ENCODE measurements at places on chromosomes 5 and 9.

GRCh38 chr9:92781899-92782298 is 17.3 kb upstream of the BICD2 start:
- no peak for DNase-seq

GRCh38 chr5:121762426-121762825 is 89.3 kb upstream of the FTMT start:
- DNase-seq = no peak

- DNase-seq = no peak
Observed at GRCh38 chr5:60417500-60418181, 282.3 kb downstream of the DEPDC1B start.

- DNase-seq = no peak
Observed at GRCh38 chr9:23779220-23779619, 46.8 kb downstream of the ELAVL2 start.

DNA sequence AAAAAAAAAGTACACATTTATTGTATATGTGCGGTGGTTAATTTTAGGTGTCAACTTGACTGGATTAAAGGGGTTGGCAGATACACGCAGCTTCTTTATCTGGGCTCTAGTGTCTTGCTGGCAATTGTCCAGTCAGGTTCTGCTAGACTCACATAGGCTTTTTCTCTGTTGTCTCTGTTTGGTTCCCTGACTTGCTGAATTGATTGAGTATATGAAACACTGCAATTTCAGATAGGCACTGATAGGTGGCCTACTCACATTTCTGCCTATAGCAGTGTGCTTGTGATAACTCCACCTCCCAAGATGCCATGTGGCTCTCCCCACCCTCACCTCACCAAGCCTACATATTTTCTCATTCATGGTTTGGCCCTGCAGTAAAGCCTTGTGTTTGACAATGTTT is 52.5 kb downstream of the AOPEP start:
- DNase-seq = no peak

GRCh38 chr5:10934783-10935355 is 173.8 kb upstream of the DAP start:
- DNase-seq = no peak

DNA sequence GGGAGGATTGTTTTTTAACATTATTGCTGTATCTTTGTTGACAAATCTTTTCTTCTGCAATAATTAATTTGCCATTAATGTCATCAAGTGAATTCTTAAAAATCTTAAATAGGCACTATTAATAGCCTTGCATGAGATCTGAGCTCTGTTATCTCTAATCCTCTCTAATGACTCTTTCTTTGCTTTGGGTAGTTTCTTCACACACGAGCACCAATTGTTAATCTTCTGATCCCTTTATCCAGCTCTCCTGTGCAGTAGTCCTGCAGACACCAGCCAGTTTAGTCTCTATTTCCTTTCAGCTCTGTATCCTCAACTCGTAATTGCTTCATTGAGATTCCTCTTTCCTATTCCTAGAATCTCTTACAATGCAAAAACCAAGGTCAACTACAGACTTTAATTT is 8.1 kb downstream of the SPINK14 start:
- no peak for DNase-seq

- no peak for DNase-seq
Observed at GRCh38 chr9:118029425-118029824, 325.2 kb downstream of the TLR4 start.

- DNase-seq = no peak
Observed at GRCh38 chr9:110008663-110009062, 199.3 kb downstream of the C9orf152 start.

DNA sequence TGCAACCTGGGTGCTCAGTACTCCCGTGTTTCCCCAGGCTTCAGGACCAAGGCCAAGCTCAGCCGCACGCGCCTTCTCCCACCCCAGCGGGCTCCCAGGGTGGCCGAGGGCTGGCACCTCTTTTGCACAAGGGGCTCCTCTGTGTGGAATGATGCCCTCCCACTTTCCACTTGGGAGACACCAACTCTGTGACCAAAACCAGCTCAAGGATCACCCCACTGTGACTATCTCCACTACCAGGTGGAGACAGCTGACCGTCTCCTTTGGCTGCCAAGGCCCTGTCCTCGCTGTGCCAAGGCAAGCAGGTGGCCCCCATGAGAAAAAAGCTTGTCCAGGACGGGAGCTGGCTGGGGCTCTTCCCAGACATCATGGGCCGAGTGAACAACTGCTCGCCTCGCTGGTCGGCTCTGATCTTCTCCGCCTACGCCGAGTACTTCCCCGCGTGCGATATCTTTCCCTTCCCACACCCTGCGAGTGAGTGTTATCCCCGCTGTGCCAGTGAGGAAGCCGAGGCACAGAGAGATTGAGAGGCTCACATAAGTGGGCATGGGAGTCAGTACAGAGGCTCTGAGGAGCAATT is 132.8 kb downstream of the ZNF354C start:
- no peak for DNase-seq

GRCh38 chr5:64207978-64208377 is 42.3 kb downstream of the RNF180 start:
- DNase-seq = no peak

DNA sequence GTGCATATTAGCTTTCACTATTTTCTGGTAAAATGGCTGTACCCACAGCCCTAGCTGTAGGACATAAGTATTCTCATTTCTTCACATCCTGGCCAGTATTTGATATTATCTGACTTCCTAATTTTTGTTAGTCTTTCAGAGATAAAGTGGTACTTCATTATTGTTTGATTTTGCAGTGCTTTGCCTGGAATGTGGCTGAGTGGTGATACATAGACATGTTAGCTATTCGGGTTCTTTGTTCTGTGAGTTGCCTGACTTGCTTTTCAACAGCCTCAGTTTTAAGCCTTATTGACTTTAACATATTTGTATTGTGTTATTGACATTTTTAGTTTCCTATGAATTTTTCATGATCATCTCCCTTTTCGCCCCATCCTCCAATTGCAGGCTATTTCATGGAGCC is 161.1 kb downstream of the GABBR2 start:
- DNase-seq = no peak

- DNase-seq = no peak
Observed at GRCh38 chr9:99433555-99433954, 211.5 kb downstream of the SEC61B start.

DNA sequence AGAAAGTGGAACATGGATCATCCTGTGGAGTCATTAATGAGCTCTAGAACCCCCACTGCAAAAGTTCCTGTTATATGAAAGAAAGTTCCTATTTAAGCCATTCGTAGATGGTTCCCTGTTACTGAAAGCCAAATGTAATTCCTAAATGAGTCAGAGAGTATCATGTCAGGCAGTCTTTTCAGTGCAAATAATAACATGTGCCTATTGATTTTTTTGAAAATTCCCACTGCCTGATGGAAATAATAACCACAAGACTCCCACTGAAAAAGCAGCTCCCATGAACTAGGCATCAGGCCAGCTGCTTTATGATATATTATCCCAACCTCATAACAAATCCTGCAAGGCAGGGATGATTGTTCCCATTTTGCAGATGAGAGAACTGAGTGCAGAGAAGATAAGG is 217.2 kb downstream of the DAB2IP start:
- DNase-seq = no peak

GRCh38 chr9:99054581-99054980 is 50.3 kb upstream of the TGFBR1 start:
- no peak for DNase-seq

DNA sequence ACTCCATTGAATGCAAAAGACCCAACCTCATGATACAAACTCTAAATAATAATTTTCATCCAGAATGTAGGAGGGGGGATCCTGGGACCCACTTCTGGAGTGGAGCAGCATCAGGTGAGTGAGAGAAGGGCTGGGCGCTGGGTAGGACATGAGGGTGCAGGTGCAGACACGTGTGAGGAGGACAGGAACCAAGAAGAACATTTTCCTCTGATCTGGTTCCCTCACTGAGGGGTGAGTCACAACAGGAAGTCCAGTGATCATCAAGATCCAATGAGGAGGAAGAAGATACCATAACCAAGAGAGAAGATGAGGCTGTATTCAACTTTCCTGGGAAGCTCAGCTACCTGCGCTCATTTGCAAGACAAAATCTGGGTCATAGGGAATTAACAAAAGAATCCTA is 57.4 kb downstream of the SFXN1 start:
- DNase-seq = no peak

- DNase-seq = no peak
Observed at GRCh38 chr9:94534901-94535300, 20.0 kb upstream of the PCAT7 start.

DNA sequence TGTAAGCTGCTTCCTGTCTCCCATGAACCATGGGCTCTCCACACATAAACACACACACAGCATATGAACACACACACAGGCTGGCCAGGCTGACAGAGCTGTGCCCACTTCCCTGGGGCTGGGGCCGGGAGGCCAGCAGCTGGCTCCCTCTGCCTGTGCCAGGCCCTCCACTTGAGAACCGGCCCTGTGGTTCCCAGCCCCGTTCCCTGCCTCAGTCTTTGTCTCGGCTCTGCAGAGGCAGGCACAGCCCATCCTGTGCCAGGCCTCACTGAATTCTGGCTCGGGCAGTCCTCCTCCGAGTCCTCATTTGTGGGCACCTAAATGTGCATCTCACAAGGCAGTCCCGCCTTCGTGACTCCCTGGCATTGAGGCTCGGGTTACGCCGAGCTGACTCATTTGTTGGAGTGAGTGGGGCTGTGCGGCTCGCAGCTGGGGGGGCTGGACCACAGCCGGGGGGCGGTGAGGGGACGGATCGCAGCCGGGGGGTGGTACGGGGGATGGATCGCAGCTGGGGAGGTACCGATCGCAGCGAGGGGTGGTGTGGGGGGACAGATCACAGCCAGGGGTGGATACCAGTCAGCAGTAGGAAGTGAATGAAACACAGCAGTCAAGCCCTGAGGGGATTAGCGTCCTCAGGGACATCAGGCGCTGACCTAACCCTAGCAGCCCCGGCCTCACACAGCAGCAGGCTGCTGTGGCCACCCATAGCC is 72.3 kb downstream of the PSMB7 start:
- DNase-seq = no peak

DNA sequence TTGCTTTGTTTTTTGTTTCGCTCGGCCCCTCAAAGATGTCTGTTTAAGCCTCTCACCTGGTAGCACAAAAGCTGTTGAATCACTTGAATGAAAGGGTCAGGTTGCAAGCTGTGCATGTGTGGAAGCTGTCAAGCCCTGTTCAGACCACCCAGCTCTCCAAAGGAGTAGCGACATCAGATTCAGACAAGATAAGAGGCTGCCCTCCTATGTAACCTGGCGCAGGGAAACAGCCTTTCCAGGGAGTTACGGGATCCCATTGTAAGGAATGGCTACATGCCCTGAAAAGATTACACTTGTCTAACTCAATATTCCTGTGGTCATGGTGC is 2.9 kb downstream of the FREM1 start:
- no peak for DNase-seq

GRCh38 chr9:131092548-131093440 is 3.5 kb upstream of the AIF1L start:
- no peak for DNase-seq

GRCh38 chr5:111948092-111948841 is 191.3 kb upstream of the NREP start:
- no peak for DNase-seq

GRCh38 chr5:74543162-74543995 is 97.1 kb downstream of the ENC1 start:
- no peak for DNase-seq

DNA sequence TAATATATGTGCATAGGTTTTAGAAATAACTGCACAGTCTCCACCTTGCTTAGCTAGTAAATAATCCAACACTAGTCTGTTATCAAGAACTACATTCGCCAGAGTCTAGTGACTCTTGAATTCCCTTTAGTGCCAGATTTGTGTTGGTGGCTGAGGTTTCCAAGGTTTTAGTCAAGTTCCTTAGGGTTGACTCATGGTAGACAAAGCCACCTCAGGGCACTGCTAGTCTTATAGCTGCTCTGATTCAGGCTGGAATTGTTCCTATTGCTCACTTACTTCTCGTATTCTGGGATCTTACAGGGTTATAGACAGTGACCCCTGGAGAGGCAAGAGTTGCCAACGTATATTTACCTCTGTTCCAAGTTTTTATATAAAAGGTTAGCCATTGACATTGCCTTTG is 1369.8 kb upstream of the CDH9 start:
- no peak for DNase-seq

GRCh38 chr5:88245241-88245892 is 23.3 kb downstream of the TMEM161B start:
- no peak for DNase-seq

All from GDM1 (cell line).